ENCODE measurements at places on chromosomes 6 and 20.

- DNase-seq: no peak
Measured at GRCh38 chr20:49892817-49893216, 22.5 kb downstream of the SPATA2 start.

DNA sequence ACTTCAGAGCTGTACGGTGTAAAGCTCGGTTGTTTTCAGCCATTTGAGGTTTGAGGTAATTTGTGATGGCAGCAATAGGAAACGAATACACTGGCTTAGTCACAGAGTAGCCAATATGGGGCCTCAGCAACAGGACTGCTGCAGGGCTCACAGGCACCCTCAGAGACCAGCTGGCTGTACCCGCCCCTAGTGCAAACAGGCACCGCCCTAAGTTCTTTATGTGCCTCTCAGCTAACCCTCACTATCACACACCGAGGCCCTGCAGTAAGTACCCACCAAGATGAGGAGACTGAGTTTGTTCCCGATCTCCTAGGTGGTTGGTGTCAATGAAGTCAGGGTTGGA, 11.2 kb upstream of the SERPINB9 start:
- DNase-seq: no peak

DNA sequence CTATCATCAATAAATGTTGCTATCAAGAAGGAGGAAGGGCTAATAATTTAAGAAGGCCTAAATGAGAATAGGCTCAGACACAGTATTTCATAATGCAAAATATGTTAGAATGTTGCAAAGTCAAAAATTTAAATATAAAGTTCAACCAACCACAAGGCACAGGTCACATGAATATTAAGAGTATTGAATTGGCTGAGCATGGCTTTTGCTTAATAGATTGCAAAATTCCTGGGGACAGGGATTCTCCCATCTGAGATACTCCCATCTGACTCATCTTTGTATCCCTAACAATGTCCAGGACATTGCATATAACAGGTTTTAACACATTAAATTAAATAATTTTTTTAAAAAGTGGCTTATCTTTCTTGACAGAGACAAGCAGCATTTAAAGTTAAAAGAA, 32.9 kb upstream of the UTRN start:
- no peak for DNase-seq

DNA sequence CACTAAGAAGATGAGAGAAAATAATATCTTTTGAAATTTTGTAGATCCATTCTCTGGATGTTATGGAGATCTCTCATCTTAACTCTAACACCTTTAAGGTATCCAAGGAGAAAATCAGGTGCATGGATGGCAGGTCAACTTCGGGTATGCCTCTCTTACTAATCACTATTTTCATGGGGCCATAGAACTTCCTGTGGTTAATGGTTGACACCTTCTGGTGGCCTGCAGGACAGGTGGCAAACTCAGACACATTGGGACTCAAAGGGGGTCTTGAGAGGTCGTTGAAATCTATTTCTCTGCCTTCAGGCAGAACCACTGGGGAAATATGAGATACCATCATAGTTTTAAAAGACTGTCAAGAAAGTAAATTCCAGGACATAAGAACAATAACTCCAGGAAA, 76.5 kb downstream of the ADAT2 start:
- DNase-seq: no peak

DNA sequence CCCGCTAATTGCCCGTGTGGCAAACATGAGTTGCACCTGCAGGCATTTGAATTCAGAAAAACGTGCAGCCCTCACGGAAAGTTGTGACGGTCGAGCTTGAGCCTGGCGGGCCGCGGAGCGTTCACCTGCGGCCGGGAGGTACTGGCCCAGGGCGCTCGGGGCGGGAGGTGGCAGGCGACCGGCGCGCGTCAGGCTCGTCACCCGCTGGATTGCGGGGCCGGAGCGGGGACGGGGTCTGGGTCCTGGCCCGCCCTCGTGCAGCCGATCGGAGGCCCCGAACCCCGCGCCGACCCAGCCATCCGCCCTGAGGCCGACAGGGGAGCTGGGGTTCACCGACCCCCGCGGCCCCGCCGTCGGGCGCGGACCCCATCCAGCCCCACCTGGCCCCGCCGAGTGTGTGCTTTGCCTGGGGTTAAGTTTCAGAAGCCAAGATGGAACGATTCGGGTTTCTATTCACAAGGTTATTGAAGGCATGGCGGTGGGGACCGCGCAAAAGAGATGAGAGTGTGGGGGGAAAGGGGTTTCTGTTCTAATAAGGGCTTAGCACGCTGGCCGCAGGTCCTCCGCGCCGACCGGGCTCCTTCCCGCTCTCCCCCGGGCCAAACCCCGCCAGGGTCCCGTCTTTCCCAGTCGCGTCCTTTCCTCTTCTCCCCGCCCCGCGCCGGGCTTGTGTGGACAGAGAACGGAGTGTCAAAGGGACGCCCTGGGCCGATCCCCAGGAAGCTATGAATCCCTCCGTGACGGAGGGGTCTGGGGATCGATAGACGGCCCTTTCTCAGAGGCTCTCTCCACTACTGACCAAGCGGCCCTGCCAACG, 1.6 kb upstream of the HEY2 start:
- no peak for DNase-seq

- DNase-seq: no peak
Measured at GRCh38 chr20:37237656-37238055, 24.0 kb downstream of the GHRH start.

- no peak for DNase-seq
Measured at GRCh38 chr6:15452182-15452941, 206.5 kb downstream of the JARID2 start.

DNA sequence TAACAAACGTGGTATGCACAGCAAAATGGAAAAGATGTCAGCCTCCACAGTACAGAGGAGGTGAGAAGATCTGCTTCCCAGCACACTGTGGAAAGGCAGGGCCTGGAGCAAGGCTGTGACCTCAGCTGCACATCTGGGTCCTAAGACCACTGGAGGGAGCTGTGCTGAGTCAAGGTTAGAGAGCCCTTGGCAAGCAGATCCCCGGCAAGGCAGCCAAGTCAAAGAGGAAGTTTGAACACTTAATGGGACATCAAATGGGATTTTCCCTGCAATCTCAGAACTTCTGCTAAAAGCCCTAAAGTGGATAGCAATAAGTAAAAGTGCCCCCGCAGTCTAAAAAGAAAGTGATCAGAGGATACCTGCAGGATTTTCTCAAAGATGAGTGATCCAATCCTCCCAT, 39.5 kb downstream of the UNC5CL start:
- DNase-seq: peak; percentile 13

DNA sequence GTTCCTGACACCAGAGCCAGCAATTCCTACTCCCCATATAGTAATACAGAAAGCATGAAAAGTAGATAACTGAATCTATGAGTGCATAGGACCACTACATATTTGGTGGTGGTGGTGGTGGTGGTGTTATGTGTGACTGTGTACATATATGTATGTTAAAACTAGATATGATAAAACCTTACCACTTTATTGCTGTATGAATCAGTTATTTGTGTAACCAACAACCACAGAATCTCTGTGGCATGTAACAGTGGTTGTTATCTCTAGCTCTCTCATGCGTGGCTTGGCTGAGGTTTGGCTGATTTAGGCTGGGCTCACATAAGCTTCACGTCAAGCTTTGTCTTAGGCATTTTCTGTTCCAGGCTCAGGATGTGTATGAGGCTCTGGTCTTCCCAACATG, 55.7 kb downstream of the PLCB1 start:
- no peak for DNase-seq

DNA sequence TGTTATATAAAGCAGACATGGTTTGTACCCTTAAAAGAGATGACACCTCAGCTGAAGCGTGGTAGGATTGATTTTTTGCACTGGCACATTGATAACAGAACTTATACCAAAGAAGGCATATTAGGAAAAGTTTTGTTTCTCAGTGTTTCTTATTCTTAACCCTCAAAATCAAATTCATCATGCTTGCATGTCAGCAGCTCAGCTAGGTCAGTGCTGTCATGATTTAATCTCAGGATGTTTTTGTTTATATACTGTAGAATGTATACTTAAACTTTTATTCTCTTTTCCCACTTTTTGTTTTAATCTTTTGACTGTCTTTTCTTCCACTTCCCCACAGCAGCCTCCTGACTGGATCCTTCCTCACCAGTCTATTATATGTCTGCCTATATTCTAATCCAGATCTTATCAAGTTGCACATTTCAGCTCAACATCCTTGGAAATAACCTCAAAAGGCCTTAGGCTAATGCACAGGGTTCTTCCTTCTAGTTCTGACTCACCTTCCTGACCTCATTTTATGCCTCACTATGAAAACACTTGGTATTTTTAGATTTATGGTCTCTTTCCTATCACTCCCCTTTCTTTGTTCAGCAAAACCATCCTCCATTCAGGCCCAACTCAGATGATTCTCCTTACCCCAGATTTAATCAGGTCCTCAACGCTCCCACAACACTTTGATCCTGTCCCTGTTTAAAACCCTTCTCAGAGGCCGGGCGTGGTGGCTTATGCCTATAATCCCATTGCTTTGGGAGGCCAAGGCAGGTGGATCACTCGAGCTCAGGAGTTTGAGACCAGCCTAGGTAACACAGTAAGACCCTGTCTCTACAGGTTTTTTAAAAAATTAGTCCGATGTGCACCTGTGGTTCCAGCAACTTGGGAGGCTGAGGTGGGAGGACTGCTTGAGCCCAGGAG, 7.2 kb downstream of the HEBP2 start:
- DNase-seq: no peak

DNA sequence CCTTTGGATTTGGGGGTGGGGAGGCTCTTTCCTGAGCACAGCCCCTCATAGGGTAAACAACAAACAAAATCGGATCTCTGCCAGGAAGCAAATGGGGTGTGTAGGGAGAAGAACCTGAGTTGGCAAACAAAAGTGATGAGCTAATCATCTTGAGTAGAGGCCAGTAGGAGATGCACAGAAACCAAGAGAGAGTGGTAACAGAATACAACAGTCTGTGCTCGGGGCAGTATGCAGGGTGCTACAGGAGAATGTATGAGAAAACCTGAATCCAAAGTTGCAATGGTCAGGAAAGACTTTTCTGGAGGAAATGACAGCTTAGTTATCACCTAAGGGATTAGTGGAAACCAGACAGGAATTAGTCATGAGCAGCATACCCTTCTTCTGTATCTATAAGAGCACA, 177.8 kb downstream of the CDKAL1 start:
- no peak for DNase-seq

GRCh38 chr20:32973077-32973717, 31.0 kb downstream of the SUN5 start:
- no peak for DNase-seq

DNA sequence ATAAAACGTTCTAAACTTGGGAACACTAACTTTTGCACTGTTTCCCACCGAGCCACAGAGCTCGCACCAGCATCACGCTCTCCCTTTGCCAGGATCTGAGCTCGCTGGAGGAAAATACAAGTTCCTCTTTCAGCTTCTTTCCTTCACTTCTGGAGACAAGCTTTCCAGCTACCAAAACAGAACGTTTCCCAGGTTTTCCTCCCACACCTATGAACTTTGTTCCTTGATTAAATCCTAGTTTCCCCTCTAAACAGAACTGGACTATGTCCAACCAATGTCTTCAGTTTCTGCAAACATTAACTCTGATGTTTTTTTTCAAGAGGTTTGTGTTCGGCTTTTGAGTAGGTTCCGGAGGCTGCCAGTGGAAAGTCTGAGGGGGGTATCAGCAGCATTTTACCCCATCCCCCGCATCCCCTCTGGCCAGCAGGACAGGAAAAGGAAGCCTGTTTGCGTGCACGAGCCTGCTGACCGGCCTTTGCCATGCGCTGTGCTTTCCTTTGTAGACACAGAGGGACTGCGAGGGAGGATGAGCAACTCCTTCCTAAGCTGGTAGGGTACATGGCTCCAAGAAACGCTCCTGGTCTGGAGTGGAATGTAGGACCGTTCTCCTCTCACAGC, 135.5 kb downstream of the LY86 start:
- peak; percentile 73 for DNase-seq

- no peak for DNase-seq
Measured at GRCh38 chr6:6008089-6008647, 1.4 kb upstream of the NRN1 start.

DNA sequence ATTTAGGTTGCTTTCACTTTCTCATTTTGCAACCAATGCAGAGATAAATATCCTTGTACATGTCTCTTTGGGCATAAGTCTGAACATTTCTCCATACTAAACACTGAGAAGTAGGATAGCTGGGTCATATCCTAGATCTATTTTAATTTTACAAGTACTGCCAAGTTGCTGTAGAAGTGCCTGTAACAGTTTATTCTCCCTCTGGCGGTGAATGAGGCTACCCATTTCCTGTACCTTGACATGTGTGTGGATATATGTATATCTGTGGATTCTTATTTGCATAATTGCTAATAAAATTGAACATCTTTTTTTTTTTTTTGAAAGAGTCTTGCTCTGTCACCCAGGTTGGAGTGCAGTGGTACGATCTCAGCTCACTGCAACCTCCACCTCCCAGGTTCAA, 48.0 kb upstream of the PNRC1 start:
- DNase-seq: no peak

DNA sequence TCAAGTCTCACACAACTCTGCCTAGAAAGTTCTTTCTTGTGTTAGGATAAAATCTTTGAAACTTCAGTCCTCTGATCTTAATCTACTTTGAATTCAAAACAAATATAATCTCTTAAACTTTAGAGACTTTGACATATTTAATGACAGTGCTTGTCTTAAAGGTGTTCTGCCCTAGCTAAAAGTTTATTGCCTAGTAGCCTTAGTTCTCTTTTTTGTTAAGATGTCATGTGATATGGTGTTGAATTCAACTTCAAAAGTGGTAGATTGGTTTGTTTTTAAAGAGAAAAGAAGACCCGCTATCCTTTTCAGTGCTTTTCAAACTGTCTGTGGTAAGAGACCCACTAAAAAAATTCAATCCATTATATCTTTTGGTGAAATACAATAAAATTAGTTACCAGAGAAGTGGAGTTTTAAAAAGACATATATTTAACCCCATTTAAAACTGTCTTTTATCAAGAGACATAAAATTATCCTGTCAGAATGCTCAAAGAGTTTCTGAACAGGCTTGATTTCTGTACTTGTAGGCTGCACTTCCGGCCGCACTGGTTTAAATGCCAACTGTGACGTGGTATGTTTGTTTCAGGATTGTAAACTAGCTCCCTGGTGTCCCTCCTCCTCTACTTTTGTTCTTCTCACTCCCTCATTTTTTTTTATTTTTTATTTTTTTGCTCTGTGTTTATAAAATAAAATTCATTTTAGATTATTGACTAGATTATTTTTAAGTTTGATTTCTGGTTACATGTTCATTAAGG, 76.5 kb downstream of the QKI start:
- DNase-seq: no peak

GRCh38 chr6:138815797-138816528, 20.1 kb downstream of the ECT2L start:
- peak; percentile 17 for DNase-seq

- no peak for DNase-seq
Measured at GRCh38 chr6:26200918-26201721, 113.9 kb downstream of the HFE start.

GRCh38 chr6:19806971-19807396, 30.2 kb upstream of the ID4 start:
- no peak for DNase-seq
